ENCODE measurements at places on chromosomes 2 and 18. TPM values are rescaled to one million over a fixed set of nuclear protein-coding genes. Genes with fewer than 3 reads are reported as not detected.

- H3K27ac ChIP-seq = no peak overlapping the region
- H3K27me3 ChIP-seq = no peaks in the 10 kb centered on the region
- DNase-seq = no peak
- peaks cover 3% of the 10 kb centered on the region for H3K36me3 ChIP-seq
- peaks cover 2% of the 10 kb centered on the region for H3K4me1 ChIP-seq
Observed at GRCh38 chr2:203948733-203949132, 12.2 kb downstream of the ICOS start.

- H3K27ac ChIP-seq = peak within 1 kb of the TSS; percentile 78
- peaks cover 2% of the 10 kb centered on the region for H3K27me3 ChIP-seq
- H3K4me3 ChIP-seq = peak within 1 kb of the TSS; percentile 93
Observed at GRCh38 chr2:37671009-37671815, at the start of gene CDC42EP3. Gene CDC42EP3 (minus strand): TSS chr2:37671642. CDS start chr2:37646587, 25,055 bp downstream.

DNA sequence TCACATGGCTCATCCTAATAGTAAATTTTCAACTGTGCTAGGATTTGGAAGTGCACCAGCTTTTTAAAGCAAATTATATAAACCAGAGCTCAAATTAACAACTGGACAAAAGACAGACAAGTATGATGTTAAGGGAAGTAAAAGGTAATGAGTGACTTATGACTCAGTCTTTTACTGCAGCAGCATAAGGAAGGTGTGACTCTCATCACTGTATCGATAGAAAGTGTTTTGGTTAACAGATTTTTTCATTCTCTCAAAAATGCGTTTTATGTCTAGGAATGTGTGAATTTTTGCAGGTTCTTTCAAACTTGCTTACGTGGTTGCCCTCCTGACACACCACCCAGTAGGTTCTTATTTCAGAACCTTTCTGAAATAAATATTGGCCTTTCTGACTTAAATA is 244.2 kb upstream of the BOD1L2 start:
- DNase-seq = no peak
- H3K27ac ChIP-seq = no peak overlapping the region
- H3K36me3 ChIP-seq = no peaks in the 10 kb centered on the region
- peaks cover 7% of the 10 kb centered on the region for H3K4me1 ChIP-seq

The TMEM247 gene
- total RNA-seq = not detected

The CSRNP3 gene
- 14.6 TPM for total RNA-seq
